ENCODE measurements at places on chromosomes 12 and 14. TPM values are rescaled to one million over a fixed set of nuclear protein-coding genes. Genes with fewer than 3 reads are reported as not detected.

The FIGNL2 gene
- 0.38 TPM for total RNA-seq

The CELA1 gene
- 0.09 TPM for total RNA-seq

The FAM186B gene
- total RNA-seq = 0.09 TPM

The TOX4 gene
- 25.1 TPM for total RNA-seq

The DBX2 gene
- under 0.01 TPM for total RNA-seq

The OR4K15 gene
- total RNA-seq = not detected

The LRP1-AS gene
- total RNA-seq = not detected

The ATG101 gene
- 43.3 TPM for total RNA-seq

The ALKBH1 gene
- 12.3 TPM for total RNA-seq

The SYT10 gene
- under 0.01 TPM for total RNA-seq

The RHOJ gene
- 1.0 TPM for total RNA-seq

- DNase-seq = no peak
Observed at GRCh38 chr14:86543521-86543920, 1013.6 kb downstream of the FLRT2 start.

- no peak for DNase-seq
Observed at GRCh38 chr12:87336814-87337336, 692.3 kb downstream of the C12orf50 start.

GRCh38 chr12:30908722-30909348 is 17.7 kb upstream of the TSPAN11 start:
- no peak for DNase-seq

DNA sequence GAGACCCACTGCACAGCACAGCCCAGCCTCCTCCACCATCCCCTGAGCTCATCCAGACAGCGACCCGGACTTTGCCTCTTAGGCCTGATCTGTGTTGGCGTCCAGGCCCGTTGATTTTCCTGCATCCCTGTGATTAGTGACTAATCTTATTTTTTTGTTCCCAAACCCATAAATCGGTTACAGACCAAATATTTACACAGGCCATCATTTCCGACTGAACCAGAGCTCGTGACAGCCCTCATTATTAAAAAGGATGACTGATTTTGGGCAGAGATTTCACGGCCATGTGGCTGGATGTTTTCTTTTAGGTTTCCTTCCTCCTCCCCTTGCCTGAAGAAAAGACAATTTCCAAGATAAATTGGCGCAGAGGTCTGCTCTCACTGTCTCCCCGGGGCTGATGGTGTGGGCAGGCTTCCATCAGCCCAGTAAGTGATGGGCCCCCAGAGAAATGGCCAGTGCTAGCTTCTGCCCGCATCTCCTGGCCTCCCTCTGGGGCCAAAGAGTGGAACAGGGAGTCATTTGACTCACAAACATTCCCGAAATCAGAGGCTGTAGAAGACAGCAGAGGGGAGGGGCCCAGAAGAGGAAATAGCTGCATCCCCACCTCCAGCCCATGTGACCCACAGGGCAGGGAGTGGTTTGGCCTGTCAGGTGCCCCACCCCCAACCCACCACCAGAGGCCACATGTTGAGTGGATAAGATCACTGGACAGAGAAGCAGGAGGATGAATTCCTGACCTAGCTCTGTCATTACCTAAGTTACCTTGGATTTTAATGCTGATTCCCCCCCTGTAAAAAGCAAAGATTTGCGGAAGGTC is 283.5 kb downstream of the KSR2 start:
- DNase-seq = no peak

GRCh38 chr12:88360343-88360742 is 218.2 kb downstream of the TMTC3 start:
- DNase-seq = no peak

- DNase-seq = no peak
Observed at GRCh38 chr12:84822525-84822924, 90.1 kb downstream of the SLC6A15 start.

GRCh38 chr12:109153821-109154441 is 37.5 kb downstream of the ACACB start:
- DNase-seq = peak; percentile 4

DNA sequence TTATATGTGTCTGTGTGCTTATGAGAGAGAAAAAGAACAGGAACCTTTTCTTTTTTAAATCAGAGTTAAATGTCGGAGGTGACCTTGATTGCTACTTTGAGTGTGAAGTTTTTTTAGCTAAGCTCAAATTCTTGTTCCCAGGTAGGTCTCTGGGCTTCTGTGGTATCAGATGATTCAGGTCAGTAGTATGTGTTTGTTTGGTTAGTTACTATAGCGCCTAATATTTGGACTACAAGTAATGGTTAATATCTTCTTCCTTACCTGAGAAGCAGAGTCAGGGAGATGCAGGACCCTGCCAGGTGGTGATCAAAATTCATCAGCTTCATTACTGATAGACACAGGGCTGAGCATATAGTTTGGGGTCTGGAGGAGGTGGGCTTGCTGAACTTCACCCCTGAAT is 30.8 kb downstream of the ADCK1 start:
- no peak for DNase-seq

DNA sequence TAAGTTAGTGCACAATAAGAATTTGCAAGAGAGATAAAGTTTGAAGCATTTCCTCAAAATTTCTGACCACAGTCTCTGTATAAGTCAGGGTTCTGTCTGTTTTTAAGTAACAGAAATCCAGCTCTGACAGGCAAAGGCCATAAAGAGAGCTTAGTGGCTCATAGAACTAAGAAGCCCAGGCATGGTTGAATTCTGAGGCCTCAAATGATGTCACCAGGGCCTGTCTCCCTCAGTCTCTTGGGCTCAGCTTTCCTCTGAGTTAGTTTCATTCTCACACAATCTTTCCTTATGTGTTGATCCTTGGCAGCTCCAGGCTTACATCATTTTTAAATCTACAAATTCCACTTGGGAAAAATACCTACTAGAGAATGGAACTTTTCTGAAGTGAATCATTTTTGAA is 173.4 kb upstream of the ATP2B1 start:
- no peak for DNase-seq

GRCh38 chr12:3745152-3745551 is 7.8 kb downstream of the CRACR2A start:
- DNase-seq = no peak

DNA sequence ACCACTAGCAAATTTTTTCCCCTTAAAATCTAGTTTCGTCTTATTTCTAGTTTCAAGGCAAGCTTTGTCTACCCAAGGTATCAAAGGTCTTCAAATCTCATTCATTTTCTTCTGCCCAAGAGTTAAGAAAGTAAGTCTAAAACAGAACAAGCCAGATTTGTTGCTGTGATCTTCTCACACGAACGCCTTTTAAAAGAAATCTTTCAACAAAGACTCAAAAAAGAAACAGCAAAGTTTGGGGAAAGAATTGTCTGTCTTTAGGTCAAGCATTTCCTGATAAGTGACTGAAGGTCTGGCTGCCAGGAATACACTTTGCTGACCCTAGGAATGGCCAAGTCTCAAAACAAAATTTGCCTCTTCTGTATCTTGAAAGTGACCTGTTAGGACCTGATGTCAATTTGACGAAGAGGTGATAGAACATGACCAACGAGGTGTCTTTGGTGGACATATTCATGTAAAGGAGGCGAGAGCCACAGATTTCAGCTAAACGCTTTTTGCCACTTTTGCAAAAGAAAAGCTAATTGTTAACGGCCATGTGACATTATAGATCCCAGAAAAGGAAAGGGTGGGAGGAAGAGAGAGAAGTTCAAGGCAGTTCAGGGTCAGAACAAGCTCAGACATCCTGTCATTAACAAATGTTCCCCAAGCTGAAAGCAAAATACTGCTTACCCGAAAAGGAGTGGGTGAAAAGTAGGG is 1.7 kb downstream of the CDK17 start:
- peak; percentile 21 for DNase-seq

GRCh38 chr12:642633-643474 is 20.4 kb downstream of the NINJ2 start:
- no peak for DNase-seq

DNA sequence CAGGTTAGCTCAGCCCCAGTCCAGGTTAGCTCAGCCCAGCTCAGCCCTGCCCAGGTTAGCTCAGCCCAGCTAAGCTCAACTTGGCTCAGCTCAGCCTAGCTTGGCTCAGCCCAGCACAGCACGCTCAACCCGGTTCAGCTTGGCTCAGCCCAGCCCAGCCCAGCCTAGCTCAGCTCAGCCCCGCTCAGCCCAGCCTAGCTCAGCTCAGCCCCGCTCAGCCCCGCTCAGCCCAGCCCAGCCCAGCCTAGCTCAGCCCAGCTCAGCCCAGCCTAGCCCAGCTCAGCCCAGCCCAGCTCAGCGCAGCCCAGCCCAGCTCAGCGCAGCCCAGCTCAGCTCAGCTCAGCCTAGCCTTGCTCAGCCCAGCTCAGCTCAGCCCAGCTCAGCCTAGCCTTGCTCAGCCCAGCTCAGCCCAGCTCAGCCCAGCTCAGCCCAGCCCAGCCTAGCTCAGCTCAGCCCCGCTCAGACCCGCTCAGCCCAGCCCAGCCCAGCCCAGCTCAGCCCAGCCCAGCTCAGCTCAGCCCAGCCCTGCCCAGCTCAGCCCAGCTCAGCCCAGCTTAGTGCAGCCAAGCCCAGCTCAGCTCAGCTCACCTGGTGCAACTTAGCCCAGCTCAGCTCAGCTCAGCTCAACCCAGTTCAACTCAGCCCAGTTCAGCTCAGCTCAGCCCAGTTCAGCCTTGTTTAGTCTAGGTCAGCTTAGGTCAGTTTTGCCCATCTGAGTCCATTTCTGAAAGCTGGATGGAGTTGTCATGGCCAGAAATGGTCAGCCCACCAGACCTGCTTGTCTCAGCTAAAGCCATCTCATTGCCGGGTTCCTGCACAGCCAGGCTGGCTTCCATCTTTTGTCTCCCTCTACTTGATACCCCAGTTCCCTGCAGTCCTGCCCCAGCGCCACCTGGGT is 333.6 kb downstream of the TMEM121 start:
- DNase-seq = no peak

GRCh38 chr12:45974883-45975282 is 15.5 kb downstream of the SCAF11 start:
- no peak for DNase-seq

- peak; percentile 41 for DNase-seq
Observed at GRCh38 chr14:60249321-60250256, 568 bp downstream of the PPM1A start.

- DNase-seq = no peak
Observed at GRCh38 chr14:53127832-53128231, 25.3 kb downstream of the DDHD1 start.

- DNase-seq = no peak
Observed at GRCh38 chr14:36585100-36585499, 2.7 kb upstream of the NKX2-8 start.

DNA sequence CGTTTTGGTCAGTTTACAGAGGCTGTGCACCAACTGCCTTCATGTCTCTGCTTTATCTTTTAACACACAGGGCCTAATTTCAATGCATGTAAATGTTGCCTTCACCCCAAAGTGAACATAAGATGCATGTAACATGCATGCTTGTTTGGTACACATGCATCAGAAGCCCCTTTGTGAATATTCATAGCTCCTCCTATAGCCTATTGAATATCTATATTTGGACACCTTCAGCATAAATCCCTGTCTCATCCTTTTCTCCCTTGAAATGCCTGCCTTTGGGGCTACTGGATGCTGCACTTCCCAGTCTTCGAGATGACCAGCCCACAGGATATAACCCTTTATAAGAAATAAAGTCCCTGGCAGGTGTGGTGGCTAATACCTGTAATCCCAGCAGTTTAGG is 57.7 kb upstream of the FAM181A start:
- DNase-seq = no peak

DNA sequence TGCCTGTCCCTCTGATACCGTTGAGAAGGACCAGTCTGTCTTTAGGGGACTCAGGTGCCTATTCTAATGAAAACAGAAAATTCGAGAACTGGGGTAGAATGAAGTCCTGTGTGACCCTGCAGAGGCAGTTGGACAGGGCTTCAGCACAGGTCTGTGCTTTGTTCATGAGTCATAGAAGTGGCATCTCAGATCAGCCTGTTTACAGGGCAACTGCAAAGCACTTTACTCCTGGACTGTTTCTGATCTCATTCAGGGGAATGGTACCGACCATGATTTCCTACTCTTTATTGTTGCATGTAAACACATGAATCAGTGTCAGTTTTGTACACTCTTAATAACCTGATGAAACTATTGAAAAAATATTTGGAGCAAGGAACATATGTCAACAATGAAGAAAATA is 1517.0 kb downstream of the AACS start:
- no peak for DNase-seq

- DNase-seq = no peak
Observed at GRCh38 chr14:68678471-68678870, 114.4 kb downstream of the ZFP36L1 start.

- no peak for DNase-seq
Observed at GRCh38 chr12:42086031-42086430, 58.6 kb downstream of the GXYLT1 start.

DNA sequence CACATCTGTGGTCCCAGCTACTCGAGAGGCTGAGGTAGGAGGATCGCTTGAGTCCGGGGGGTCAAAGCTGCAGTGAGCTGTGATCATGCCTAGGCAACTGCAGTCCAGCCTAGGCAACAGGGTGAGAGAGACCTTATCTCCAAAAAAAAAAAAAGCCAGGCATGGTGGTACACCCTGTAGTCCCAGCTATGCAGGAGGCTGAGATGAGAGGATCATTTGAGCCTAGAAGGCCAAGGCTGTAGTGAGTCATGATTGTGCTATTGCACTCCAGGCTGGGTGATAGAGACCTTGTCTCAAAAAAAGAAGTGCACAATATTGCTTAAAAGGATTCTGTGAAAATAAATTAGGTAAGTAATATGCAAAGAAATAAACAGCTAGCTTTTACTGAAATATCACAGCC is 17.0 kb downstream of the NAA25 start:
- DNase-seq = no peak

GRCh38 chr12:91361864-91362263 is 179.2 kb upstream of the DCN start:
- peak; percentile 18 for DNase-seq

- DNase-seq = no peak
Observed at GRCh38 chr14:87879389-87879788, 113.6 kb downstream of the GALC start.

GRCh38 chr14:88007608-88008007 is 2.7 kb downstream of the GPR65 start:
- DNase-seq = no peak

DNA sequence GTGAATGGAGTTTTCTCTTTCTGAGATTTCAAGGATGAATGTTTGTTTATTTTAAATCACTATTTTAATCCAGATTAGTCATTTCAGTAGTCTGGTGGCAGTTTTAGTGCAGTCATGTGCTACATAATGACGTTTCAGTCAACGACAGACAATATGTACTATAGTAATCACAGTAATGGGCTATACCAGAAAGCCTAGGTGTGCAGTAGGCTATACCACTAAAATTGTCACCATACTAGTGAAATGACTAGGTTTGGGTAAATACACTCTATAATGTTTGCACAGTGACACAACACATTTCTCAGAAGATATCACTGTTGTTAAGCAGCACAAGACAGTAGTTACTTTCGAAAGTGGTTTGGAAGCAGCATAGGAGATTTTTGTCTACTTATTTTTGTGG is 203.1 kb downstream of the ETNK1 start:
- no peak for DNase-seq

DNA sequence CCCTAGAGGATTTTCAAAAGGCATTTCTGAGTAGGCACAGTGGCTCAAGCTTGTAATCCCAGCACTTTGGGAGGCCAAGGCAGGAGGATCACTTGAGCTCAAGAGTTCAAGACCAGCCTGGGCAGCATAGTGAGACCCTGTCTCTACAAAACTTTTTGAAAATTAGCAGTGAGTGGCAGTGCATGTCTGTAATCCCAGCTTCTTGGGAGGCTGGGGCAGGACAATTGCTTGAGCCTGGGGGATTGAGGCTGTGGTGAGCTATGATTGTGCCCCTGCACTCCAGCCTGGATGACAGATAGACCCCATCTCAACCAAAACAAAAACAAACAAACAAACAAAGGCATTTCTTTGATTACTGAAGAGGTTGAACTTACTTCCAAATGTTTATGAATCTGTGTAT is 201.4 kb downstream of the KIF26A start:
- DNase-seq = no peak

All from thymus (tissue), 14 donors.